Stimulated activated CD8-positive, alpha-beta memory T cell treated with anti-CD3 and anti-CD28 coated beads, Interleukin-7, amount 100 ng/mL, for 4 hours (primary cell): ENCODE measurements at places on chromosomes 2 and 18.

DNA sequence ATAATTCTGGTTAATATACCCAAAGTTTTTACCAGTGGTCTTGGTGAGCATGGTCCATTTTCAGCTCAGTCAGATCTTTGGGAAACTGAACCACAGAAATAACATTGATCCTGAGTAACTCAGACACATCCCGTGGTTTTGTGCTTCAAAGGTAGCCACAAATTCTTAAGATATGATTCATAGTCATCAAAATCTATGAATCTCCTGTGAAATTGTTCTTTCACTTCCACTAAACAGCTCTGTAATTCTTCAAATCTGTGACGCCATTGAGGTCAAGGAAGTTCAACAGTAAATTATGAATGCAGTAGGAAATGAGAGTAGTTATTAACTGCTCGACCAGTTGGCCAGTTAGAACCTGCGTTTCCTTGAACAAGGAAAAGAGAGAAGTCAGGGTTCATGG, 147.3 kb downstream of the IRS1 start:
- DNase-seq: no peak

DNA sequence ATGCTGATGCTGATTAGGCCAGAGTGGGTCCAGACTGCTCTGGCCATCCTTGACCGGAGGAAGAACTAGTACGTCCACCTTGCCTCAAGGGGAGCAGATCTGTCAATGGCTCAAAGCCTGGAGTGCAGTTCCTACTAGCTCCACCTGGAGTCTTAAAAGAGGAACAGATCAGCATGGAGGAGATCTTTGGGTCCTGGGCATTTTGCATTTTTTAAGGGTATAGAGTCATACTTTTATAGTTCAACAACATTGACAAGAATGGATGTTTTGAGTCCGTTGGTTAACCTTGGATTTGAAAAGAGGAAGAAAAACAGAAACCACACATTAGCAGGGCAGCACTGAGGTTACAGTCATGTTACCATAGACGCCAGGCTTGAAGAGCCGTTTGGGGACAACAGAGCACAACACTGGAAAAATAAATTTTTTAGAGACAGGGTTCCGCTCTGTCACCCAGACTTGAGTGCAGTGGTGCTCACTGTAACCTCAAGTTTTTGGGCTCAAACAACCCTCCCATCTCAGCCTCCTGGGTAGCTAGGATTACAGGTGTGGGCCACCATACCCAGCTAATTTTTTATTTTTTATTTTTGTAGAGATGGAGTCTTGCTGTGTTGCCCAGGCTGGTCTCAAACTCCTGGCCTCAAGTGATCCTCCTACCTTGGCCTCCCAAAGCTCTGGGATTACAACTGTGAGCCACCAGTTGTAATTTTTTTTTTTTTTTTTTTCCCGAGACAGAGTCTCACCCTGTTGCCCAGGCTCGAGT, 78.5 kb downstream of the PRKCE start:
- DNase-seq: no peak

DNA sequence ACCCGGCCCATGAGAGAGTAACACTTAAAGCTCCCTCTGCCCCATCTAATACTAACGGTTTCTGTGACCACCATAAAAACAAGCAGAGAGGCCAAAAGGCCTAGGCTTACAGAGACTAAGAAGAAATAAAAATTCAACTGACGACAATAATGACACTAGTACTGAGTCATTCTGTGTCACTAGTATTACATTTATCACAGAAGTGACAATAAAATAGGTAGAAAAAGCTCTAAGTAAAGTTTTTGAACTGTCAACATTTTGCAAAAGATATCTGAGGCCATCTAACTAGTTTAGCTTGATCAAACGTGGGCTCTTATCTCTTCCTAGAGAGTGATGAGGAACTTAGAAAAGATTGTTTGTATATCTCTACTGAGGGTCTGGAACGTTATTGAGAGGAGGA, 35.6 kb downstream of the AP1S3 start:
- DNase-seq: no peak

- no peak for DNase-seq
Observed at GRCh38 chr2:165328272-165328671, 89.1 kb downstream of the SCN2A start.

DNA sequence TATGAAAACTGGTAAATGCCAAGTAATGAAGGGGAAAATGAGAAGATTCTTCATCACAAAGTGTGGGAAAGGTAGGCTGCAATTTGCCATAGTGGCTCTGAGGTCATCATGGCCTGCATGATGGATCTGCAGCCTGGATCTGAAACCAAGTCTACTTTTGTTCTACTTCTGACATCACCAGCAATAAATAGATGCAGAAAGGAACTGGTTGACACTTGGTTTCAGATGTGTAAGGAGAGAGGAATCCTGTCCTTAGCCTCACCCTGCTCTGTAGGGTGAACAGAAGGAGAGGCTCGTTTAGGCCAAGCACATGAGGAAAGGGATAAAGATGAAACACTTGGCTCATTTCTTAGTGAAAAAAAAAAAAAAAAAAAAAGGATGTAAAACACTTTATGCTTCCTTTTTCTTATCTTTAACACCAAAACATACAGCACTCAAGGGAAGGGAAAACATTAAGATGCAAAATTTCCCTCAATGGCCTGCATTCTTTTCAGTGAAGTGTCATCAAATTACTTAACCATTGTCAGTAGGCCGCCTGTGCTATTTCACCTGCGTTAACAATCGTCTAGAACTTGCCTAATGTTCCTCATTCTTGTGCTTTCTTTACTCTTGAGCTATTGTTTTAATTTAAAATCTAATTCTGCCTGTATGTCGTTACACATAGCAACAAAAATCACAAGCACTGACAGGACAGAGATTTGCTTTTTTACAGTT, 3.9 kb downstream of the NEB start:
- no peak for DNase-seq

- DNase-seq: no peak
Observed at GRCh38 chr18:79848579-79849327, 51.0 kb downstream of the KCNG2 start.

DNA sequence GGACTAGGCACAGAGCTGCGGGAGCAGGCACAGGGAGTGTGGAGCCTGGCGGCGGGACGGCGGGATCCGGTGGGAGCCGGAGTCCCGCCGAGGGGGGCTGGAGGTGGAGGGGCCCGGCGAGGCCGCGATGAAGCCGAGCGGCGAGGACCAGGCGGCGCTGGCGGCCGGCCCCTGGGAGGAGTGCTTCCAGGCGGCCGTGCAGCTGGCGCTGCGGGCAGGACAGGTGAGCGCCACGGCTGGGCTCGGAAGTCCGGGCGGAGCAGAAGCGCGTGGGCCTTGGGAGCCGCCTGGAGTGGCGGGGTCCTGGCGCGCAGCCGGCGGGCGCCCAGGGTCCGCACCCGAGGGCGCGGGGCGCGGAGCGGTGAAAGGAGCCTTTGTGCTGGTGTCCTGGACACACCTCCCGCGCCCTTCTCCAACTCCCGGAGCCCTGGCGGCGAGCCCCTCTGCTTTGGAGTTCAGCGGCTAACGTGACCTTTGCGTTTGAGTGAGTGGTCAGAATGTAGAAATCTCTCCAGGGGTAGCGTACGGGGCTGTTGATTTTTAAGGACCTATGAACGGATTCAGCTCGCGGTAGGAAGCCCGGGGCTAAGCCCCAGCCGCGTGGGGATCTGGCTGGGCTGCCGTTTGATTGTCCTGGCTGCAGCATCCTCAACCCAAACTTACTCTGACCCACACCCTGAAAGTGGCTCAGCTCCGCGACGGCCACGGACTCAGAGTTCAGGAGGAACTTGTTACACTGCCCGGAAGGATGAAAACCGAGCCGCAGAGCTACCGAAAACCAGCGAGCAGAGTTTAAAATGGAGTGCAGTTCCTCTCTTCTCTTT, 448 bp downstream of the IMPA2 start:
- peak; percentile 8 for DNase-seq

GRCh38 chr18:76490670-76491472, 4.2 kb downstream of the ZNF516 start:
- DNase-seq: peak; percentile 41

- DNase-seq: no peak
Observed at GRCh38 chr18:12861637-12862036, 22.4 kb downstream of the PTPN2 start.

GRCh38 chr2:67836866-67837265, 225.9 kb downstream of the C1D start:
- no peak for DNase-seq

DNA sequence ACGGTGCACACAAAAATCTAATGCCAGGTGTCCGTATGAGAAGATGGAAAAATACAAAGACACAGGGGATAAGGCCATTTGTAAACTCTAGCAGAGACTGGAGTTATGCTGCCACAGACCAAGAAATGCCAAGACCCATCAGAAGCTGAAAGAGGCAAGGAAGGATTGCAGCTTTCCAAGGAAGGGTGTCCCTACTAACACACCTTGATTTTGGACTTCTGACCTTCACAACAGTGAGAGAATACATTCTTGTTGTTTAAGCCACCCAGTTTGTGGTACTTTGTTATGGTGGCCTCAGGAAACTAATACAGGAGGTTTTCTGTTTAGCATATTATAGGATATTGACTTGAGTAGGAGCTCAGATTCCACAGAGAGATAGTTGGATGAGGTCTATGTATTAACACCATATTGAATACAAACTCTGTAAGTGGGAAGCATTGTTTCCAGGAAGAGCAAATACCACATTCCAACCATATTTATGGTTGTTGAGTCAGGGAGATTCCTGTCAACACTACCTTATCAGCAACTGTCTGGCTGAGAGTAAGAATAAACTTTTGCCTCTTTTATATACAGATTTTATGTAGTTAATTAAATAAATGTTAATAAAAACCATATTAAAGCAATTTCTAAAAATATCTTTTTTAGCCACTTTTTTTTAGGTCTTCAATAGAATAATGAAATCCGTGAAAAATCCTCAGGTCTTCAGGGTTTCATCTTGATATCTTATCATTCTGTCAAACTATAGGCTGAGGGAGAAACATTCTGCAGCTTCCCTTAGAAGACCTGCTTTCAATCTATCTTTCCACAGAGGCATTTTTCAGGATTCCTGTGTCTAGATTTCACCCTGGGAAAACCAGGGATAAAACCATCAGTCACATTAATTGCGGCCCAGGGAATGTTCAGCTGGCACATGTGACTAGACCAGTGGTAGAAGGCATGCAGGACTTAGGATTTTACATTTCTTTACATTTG, 35.4 kb upstream of the HNMT start:
- no peak for DNase-seq

DNA sequence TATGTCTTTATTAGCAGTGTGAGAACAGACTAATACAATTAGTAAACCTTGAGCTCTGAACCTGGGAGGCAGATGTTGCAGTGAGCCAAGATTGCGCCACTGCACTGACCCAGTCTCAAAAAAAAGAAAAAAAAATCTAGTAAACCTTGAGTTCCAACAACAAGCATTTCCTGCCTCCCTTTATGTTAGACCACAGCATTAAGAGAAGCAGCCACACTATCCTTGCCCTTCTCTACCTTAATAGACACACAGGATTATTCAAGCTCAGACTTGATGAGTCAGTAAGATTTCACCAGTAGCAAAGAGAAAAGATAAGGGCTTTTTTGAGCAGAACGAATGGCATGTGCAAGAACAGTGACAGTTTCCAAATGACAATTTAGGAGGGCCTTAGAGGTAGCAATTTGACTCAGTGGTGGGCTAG, 18.0 kb upstream of the GLS start:
- no peak for DNase-seq

DNA sequence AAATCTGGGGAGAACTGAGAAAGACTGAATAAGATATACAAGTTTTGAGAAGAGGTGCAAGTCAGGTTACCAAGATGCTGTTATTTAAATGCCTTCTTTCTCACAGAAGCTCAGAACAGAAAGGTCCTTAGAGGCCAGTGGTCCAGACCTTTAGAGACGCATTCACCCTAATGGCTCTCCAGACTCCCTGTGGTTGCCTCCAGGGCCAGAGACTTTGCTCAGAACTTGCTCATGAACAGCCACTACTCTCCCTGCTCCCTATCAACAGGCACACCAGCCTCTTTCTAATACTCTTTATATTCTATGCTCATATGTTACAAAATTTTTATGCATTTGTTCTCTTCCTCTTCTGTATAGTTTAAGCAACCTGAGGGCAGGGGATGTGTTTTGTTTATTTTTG, 349.0 kb upstream of the TNP1 start:
- no peak for DNase-seq

GRCh38 chr18:69599377-69599776, 198.7 kb downstream of the DOK6 start:
- no peak for DNase-seq

- DNase-seq: no peak
Observed at GRCh38 chr2:197675711-197676188, 363 bp upstream of the RFTN2 start.

- DNase-seq: no peak
Observed at GRCh38 chr2:73013936-73014335, 57.6 kb downstream of the SFXN5 start.

DNA sequence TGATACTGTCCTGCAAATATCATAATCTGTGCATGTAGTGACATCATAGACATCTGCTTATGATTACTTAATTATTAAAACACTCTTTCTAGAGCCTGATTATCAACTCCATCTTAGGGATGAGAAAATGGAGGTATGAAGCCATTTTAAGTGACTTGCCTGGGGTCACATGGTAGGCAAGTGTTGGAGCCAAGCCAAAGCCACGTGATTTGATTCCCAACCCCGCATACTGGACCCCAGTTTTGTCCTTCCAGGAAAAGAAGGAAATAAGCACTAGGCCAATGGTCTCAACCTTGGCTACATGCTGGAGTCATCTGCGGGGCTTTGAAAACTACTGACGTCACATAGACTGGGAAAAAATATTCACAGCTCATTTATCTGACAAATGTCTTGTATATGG, 19.6 kb upstream of the SEH1L start:
- DNase-seq: no peak

- no peak for DNase-seq
Observed at GRCh38 chr2:181348107-181348837, 108.9 kb upstream of the ITGA4 start.

- DNase-seq: no peak
Observed at GRCh38 chr18:36083729-36084128, 16.4 kb upstream of the RPRD1A start.

DNA sequence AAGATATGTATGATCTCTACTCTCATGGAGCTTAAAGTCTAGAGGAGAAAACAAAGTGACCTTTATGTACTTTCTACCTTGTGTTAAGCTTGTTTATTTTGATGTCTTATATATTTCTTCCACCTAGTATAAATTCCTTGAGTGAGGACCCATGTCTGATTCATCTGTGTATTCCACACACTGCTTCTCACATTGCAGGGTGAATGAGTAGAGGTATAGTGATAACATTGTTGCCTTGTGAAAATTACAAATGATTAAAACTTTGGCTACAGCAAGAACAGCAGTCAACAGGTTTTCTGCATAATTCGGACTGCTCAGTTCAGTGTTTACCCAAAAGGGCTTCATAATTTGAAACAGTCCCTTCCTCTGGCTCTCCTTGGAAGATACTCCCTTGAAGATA, 36.3 kb downstream of the AOX1 start:
- no peak for DNase-seq

GRCh38 chr2:1937066-1937465, 192.8 kb upstream of the PXDN start:
- no peak for DNase-seq

DNA sequence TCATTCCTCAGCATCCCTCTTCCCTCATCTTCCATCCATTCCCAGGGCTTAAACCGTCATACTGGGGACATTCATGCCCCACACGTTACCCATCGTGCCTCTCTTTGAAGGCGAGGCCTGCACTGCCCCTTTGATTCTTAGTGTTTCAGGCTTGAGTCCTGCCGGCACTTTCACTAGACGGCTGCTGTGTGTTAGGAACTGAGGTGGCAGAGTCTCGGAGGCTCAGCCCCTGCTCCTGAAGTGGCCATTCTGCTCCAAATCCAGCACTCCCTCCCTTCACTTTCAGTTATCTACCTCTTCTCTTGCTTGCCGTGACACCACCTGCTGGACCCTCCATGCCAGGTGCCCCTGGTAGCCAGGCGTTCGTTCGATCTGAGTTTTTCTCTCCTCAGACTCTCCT, 43.0 kb downstream of the GRHL1 start:
- no peak for DNase-seq

- no peak for DNase-seq
Observed at GRCh38 chr2:28490558-28490957, 5.3 kb upstream of the PLB1 start.
